Activated naive CD4-positive, alpha-beta T cell treated with anti-CD3 and anti-CD28 coated beads, Interleukin-2, amount 50 U/mL, for 16 hours (primary cell): ENCODE measurements at places on chromosomes 11 and 22.
A peak's percentile ranks its signal among the peaks of the same experiment; 100 is the strongest.

DNA sequence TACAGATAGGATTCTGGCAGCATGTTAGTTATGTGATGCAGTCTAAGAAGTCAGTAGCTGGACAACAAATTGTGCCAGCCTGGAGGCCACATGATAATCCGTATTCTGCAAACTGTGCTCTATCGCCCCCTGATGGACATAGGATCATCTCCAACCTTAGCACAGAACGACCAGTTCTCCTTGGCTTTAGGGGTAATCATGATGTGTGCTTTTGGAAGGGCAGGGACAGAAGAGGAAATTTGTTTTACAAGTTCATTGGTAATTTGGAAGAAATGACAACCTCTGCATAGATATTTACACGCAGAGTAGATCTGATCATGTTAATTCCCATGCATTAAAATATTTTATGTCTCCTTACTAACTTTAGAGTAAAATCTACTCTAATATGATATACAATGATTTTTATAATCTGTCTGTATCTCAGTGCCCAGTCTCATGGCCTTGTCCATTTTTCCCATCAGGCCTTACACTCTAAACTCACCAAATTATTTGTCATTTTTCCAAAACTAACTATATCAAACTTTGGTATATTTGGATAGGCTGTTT, 12.1 kb downstream of the OR10D3 start:
- DNase-seq = peak; percentile 31

DNA sequence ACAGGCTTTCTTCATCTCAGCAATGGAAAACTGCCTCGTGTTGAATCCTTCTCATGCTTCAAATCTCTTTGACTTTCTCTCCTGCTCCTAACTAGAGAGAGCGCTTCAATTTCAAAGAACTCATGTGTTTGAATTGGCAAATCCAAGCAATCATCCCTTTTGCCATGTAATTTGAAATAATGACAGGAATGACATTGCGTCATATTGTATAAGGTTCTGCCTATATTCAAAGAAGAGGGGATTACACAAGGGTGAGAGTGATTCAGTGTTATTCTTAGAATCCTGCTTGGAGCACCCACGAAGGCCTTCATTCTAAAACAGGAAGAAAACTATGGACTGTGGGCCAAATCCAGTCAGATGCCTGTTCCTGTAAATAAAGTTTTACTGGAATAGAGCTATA, 720.6 kb downstream of the JRKL start:
- no peak for DNase-seq

DNA sequence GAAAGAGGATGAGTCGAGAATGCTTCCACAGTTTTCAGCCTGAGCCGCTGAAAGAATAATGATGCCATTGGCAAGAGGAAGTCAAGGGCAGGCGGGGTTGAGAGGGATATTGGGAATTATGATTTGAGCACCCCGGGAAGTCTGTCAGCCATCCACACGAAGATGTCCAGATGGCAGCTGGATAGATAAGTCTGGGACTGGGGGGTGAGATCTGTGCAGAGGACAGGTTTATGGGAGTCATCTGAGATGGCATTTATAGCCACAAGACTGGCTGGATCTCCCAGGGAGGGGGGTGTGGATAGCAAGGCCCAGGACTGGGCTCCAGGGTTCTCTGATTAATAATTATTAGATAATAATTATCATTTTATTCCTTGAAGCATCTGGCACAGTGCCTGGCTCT, 5.1 kb upstream of the STIP1 start:
- no peak for DNase-seq

DNA sequence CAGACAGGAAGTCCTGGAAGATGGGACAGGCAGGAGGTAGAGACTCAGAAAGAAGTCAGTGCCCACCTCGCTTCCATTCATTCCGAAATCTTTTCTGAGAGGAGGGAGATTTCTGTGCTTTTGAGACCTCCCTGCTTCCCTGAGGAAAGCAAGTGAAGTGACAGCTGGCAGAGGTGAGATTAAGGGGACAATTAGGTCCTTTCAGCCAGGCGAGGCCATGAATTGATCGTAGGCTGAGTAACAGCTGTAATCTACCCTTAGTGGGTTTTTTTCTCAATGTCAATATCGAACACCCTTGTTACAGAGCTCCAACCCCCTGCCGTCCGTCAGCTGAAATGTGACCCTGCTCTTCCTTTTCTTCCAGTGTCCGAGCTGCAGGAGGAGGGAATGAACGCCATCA, 96.0 kb downstream of the PARVA start:
- DNase-seq = no peak

DNA sequence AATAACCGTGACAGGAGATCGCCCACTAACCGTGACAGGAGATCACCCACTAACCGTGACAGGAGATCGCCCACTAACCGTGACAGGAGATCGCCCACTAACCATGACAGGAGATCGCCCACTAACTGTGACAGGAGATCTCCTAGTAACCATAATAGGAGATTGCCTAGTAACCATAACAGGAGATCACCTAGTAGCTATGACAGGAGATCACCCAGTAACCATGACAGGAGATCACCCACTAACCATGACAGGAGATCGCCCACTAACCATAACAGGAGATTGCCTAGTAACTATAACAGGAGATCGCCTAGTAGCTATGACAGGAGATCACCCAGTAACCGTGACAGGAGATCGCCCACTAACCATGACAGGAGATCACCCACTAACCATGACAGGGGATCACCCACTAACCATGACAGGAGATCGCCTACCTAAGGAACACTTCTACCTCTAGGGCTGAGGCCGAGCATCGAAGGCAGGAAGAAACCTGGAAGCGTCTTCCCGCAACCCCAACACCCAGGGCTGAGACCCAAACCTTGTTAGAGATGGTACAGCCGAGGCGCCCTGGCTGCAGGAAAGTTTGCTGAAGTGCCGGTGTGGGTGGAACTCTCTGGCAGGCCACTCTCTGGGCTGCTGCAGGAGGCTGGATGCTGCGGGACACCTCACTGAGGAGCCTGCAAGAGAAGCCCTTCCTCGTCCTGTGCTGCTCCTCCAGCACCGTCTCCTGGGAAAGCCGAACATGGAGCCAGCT, 67.5 kb upstream of the THY1 start:
- DNase-seq = no peak

GRCh38 chr11:134724106-134724778, 312.2 kb upstream of the B3GAT1 start:
- DNase-seq = no peak

- no peak for DNase-seq
These were observed 47.1 kb upstream of the UCP3 start for GRCh38 chr11:74055938-74056337.

DNA sequence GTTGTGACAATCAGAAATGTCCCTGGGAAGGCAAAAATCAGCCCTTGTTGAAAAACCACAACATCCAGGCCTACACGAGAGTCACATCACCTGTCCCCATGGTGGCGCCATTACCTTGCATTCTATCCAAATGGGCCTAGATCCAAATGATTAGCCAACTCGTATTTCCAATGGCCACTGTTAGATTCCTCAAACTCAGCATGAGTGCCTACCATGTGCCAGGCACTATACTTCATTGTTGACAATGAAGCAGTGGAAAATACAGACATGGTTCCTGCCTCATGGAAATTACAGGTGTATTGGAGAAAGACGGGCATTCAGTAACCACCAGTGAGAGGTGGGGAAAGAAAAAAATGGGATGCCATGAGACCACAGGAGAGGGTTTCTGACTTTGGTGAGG, 29.8 kb upstream of the CREB3L1 start:
- DNase-seq = peak; percentile 41

DNA sequence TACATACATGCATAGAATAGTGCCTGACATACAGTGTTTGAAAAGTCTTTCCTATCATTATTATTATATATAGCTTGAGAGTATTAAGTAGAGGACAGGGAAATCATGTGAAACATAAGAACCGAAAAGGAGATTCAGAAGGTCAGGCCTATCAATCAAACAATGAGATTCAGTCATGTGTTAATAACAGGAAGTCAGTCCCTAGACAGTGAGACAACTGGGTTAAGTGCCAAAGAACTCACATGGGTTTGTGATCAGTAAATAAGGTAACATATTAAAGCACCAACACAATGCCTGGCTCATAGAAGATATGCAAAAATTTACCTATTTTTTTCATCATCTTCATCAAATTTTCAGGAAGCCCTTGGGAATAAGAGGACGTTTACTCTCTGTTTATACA, 174.3 kb upstream of the FAT3 start:
- DNase-seq = no peak

GRCh38 chr22:25545672-25546071, 18.8 kb upstream of the GRK3 start:
- DNase-seq = no peak

DNA sequence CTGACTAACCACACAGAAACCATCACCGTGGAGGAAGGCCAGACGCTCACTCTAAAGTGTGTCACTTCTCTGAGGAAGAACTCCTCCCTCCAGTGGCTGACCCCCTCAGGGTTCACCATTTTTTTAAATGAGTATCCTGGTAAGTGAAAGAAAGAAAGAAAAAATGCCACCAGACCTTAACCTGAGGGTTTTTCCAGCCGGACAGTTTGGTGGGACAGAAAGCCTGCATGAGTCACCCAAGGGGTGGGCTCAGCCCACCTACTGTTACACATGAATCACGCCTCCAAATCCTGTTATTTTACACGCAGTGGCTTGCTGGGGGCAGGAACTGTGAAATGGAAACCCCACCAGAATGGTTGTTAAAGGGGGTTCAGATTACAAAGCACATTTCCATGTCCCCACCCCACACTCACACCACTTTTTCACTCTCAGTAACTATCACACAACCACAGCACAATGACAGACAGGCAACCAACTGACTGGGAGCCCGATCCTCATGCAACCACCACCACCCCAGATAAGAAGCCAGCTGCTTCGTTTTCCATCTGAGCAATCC, 11.9 kb downstream of the CRTAM start:
- DNase-seq = no peak

DNA sequence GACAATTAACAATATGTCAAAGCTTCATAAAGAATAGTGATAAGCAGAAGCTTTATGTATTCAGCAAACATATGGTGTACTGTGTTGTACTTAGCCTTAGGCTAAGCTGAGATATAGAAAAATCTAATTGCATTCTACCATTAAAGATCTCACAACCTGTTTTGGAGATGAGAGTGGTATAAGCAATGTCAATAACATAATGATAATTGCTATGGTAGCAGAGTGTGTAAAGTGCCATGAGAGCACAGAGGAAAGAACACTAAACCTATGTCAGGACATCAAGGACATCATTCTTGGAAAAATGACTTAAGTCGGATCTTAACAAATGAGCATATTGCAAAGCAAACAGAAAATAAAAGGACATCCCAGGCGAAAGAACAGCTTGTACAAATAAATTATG, 28.6 kb upstream of the ANGPTL5 start:
- DNase-seq = no peak

- DNase-seq = no peak
These were observed 57.5 kb downstream of the CACNA1I start for GRCh38 chr22:39627865-39628562.

GRCh38 chr11:124938206-124938765, 2.4 kb upstream of the HEPACAM start:
- DNase-seq = no peak

DNA sequence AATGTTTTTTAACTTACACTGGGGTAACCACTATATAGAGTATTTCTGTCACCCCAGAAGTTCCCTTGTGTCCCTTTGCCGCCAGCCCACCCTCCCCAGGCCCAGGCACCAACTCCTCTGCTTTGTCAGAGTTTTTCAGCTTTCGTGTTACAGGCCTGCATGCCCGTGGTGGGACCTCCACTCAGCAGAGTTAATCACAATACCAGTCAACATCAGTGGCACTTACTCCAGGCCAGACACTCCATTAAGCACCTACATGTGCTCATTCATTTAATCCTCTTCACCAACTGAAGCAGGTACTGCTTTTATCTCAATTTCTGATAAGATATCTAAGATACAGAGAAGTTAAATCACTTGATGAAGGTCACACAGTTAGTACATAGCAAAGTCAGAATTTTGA, 63.3 kb downstream of the LIF start:
- no peak for DNase-seq

DNA sequence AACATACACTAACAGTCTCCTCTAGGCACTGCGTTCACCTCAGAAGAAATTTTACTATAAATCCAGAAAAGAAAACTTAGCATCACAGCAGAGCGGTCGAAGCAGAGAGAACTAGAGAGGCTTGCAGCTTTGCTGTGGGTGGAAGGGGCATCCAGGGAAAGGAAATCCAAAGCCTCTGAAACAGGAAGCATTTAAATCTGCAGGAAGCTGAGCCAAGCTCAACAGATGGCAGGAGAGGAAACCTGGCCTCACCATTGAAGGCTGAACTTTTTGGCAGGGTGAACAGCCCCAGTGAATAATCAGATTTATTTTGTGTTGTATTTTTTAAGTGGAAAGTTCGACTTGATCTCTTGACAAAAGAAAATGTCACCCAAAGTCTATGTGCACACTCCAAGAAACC, 858.1 kb downstream of the OPCML start:
- DNase-seq = no peak

- no peak for DNase-seq
These were observed 652.8 kb downstream of the KCNA4 start for GRCh38 chr11:29364006-29364405.

- DNase-seq = no peak
These were observed 160.3 kb downstream of the MN1 start for GRCh38 chr22:27641049-27641795.
